Activated naive CD4-positive, alpha-beta T cell (primary cell): ENCODE measurements at places on chromosomes 6 and 20.

- no peak for DNase-seq
Measured at GRCh38 chr6:42984924-42985475, 630 bp downstream of the PPP2R5D start.

DNA sequence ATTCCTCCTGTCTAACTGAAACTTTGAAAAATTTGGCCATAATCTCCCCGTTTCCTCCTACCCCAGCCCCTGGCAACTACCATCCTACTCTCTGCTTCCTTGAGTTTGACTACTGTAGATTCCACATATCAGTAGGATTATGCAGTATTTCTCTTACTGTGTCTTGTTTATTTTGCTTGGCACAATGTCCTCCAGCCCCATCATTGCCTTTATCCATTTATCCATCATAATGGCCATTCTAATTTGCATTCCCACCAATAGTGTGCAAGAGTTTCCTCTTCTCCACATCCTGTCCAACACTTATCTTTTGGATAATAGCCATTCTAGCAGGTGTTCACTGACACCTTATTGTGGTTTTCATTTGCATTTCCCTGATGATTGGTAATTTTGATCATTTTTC, 202.3 kb downstream of the THBS2 start:
- no peak for DNase-seq

DNA sequence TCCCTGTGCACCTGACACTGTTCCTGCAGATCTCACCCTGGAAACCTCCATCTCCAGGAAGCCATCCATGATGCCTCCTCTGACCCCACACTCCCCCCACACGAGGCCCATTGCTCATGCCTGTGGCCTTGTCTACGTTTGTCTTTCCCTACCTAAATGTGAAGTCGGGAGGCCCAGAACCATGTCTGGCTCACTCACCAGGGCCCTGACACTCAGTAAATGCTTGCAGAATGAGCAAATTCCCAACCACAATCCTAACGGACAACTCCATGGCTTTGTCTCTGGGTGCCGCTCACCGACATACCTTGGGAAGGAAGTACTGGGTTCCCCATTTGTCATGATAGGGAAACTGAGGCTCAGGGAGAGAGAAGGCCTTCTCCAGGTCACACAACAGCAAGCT, 7.3 kb downstream of the PEDS1 start:
- DNase-seq: no peak

GRCh38 chr20:15977758-15978157, 595.5 kb downstream of the KIF16B start:
- no peak for DNase-seq

DNA sequence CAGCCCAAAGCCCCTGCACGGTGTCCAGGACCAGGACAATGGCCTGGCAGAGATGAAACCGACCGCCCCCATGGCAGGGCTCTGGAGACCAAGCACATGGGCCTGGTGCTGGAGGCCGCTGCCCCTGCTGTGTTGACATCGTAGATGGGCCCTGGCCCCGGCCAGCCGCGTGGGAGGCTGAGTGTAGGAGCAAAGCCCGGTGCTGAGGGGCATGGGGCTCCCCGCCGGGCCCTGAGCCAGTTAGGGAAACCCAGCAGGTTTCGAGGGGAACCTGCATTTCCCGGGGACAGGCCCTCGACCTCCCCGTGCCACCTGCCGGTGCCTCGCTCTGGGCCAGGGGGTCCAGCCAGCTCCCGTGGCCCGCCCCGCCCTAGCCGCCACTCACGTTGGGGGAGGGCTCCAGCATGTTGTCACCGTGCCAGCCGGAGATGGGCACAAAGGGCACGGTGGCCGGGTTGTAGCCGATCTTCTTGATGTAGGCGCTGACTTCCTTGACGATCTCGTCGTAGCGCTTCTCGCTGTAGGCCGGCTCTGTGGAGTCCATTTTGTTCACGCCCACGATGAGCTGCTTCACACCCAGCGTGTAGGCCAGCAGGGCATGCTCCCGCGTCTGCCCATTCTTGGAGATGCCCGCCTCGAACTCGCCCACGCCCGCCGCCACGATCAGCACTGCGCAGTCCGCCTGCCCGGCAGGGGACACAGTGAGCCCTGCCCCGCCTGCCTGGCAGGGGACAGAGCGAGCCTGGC, 4.3 kb downstream of the EEF1A2 start:
- no peak for DNase-seq
